Stimulated activated CD8-positive, alpha-beta memory T cell treated with anti-CD3 and anti-CD28 coated beads, Interleukin-15, amount 100 ng/mL, for 1 hour (primary cell): ENCODE measurements at places on chromosomes 2 and 18.

DNA sequence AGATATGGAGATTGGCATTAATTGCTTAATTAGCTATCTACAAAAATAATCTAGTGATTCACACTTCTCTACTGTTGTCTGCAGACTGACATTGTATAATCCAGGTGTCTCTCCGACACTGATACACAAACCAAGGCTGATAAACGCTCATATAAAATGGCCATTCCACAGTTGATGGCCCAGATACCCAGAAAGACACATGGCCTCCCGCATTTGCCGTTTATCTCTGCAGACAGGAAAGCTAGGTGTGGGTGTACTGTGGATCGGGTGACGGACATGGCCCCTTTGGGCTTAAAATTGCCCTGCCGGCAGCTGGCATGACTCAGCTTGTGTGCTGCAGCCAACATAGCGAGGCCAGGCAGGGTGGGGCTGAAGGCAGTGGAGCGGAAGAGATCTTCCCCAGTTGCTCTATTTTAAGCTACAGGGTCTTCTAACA, 18.5 kb downstream of the PMAIP1 start:
- DNase-seq = no peak

- DNase-seq = no peak
Measured at GRCh38 chr18:45837283-45838070, 12.0 kb downstream of the SIGLEC15 start.

DNA sequence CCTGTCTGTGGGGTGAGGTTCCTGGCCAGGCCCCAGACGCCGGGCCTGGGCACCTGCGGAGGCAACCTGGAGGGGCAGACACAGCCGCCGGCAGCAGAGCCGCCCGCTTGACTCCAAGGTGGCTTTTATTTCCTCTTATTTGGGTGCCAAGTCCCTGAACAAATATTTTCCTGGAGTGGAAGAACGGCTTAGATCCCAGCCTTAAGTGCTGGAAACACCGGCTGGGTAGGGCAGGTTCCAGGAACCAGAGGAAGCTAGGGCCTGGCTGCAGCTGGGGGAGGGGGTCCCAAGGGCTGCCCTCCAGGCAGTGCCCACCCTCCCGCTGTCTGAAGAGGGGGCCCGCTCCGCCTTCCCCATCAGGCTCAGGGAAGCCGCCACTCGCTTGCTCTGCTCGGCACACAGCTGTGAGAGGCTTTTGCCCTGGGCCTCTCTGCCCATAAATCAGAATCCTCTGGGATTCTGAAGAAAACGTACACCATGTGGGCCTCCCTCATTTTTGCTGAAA, 28.2 kb downstream of the SDC1 start:
- DNase-seq = no peak

DNA sequence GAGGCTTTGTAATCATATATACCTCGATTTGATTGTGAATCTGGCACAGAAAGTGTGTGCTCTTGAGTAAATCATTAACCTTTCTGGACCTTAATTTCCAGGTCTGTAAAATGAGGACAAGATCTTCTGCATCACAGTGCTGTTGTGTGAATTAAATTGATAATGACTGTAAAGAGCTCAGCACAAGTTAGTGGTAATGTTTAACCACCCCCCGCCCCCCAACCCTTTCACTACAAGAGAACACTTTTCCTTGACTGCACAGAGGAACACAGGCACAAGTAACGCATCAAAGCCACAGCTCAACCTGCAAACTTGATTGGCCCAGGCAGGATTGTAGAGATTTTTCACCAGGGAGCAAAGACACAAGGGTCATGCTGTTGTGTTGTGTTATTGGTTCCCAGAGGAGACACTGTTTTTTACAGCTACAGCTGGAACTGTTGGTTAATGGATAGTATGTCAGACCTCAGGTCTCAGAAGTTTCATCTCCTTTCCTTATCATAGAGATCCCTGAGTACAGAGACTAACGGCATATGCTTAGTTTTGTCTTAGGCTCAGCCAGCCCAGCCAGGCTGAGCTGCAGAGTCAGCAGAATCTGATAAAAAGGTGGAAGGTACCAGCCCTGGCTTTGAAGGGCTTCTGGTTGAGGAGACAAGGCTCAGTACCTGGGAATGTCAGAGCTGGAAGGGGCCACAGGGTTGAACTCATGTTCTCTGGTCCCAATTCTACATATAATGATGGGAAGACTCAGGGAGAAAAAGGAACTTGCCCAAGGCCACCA, 10.6 kb downstream of the SETBP1 start:
- DNase-seq = no peak

- DNase-seq = no peak
Measured at GRCh38 chr18:73479477-73479876, 611.7 kb upstream of the NETO1 start.

GRCh38 chr2:160373666-160374065, 119.9 kb downstream of the RBMS1 start:
- no peak for DNase-seq

DNA sequence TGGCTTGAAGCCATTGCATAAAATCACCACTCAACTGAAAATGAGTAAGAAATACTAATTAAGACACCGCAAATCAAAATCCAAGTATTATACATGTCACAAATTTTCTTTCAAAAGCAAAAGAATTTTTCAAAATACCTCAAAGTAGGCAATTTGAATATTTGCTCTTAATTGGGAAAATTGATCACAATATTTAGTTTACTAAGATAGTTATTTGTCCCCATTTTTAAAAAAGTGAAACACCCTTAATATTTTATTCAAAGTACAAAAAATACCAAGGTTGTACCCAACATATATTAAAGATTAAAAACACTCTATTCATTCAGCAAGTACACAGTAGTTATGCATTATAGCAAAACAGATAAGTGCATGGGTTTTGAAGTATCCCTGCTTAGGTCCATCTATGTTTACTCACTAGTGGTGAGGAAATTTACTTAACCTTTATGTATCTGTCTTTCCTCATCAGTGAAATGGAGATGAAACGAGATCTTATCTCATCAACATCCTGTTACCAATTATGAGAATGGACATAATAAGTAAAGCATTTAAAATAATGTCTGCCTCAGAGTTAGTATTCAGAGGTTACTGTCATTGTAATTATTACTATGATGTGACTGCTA, 35.1 kb downstream of the VPS54 start:
- no peak for DNase-seq

- no peak for DNase-seq
Measured at GRCh38 chr18:22167471-22168241, 1.7 kb upstream of the GATA6 start.

DNA sequence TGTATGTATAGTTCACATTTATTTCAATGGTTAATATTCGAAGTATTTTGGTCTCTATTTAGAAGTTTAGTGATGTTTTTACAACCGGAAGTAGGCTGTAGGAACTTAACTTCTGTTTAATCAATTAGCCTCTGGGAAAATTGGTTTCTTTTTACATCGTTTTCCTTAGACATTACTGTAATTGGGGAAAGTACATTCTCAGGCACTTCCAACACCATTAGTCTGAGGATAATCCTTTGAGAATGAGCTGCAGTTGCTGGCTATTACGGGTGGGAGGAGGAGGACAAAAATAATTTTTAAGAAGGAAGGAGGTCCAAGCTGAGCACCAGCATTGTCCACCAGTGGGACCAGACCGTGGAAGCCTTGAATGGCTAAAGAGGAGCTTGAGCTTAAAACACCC, 70.4 kb upstream of the ST3GAL5 start:
- no peak for DNase-seq

DNA sequence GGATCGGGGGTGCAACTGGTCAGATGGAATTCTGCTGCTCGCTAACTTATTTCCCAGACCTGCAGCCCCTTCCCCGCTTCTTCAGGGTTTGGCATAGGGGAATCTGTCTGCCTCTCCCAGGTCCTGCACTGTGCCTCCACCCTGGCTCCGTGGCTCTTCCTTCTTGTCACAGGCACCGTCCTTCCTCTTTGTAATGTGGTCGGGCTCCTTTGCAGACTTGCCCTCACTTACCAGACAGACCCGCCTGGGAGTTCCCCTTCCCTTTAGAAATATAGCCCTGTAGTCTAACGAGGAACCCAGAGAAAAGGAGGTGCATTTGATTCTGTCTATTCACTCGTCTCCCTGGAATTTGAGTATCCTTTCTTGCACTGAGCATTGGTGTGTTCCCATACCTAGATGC, 63.9 kb upstream of the PAX8 start:
- DNase-seq = no peak

DNA sequence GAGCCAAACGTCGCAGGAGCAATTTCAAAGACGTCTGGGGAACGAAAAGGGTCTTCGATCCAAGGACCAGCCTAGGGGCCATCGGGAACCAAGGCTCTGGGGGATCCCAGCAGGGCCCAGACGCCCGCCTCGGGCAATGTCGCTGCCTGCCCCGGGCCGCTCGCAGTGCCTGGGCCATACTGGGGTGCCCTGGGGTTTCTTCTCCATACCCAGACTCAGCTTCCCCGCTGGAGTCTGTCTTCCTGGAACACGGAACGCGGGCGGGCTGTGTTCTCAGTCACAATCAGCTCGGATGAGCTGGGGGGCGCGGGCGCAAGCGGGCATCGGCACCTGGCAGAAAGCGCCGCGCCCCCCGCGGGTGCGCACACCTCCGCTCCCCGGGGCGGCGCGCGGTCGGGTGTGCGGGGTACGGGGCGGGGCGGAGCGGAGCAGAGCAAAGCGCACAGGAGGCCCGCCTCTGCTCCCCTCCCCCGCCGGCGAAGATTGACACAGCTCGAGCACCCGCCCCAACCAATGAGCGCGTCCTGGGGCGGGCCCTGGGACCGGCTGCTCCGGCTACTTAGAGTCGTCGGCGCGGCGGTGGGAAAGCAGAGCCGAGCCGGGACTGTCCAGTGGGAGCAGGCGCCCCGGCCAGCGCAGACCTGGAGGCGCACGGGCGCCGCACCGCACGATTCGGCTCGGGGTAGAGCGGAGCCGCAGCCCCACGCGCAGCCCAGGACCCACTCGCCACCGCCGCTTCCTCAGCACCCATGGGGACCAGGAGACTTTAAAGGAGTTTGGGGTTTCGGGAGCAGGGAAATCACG, at the start of gene LRATD1:
Gene LRATD1 (plus strand): TSS at position 585 of the 804 bp plus-strand sequence. CDS start 1,263 bp downstream, outside the sequence.
- no peak for DNase-seq

GRCh38 chr2:126902152-126902835, 3.6 kb downstream of the TEX51 start:
- DNase-seq = no peak

DNA sequence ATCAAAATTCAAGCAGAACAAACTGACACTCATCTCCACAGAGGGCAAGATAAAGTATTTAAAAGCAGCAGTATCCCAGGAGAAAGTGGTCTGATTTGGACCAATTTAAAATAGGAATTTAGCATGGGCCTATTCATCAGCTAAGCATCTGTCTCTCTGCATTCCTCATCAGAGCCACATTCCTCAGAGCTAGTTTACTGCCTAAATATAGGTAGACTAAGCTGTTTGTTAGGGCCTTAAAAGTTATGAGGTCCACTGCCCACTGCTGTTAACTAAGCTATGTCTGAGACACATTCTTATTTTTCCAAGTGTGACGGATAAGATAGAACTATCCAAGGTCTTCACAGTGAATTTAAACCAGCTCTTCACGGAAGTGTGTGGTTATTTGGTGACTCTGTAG, 17.6 kb downstream of the NEB start:
- no peak for DNase-seq

DNA sequence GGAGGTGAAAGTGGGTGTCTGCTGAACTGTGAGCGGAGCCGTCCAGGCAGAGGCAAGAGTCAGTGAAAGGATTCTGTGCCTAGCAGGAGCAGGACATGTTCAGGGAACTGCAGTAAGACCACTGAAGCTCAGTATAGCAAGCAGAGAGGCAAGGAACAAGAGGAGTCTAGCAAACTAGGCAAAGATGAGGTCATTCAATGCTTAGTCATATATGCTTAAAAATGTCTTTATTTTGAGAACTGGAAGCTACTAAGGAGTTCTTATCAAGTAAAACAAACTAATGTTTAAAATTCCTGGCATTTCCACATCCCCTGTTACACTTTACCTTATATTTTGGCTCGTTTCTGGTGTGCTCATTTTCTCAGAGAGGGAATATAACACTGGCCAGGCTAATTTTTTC, 913.4 kb downstream of the CBLN2 start:
- DNase-seq = no peak

- no peak for DNase-seq
Measured at GRCh38 chr2:146701183-146701582, 1143.6 kb upstream of the ACVR2A start.

GRCh38 chr2:156657809-156658208, 221.6 kb downstream of the GPD2 start:
- DNase-seq = no peak

- DNase-seq = no peak
Measured at GRCh38 chr2:43425659-43426058, 170.2 kb downstream of the THADA start.

- DNase-seq = no peak
Measured at GRCh38 chr2:53130441-53130943, 637.1 kb upstream of the CHAC2 start.

GRCh38 chr2:6793913-6794312, 71.8 kb downstream of the CMPK2 start:
- no peak for DNase-seq

GRCh38 chr18:48191494-48191893, 217.7 kb downstream of the ZBTB7C start:
- DNase-seq = no peak

GRCh38 chr2:224572338-224572737, 12.8 kb downstream of the CUL3 start:
- DNase-seq = no peak

- DNase-seq = no peak
Measured at GRCh38 chr2:216742411-216742810, 47.1 kb upstream of the IGFBP5 start.

DNA sequence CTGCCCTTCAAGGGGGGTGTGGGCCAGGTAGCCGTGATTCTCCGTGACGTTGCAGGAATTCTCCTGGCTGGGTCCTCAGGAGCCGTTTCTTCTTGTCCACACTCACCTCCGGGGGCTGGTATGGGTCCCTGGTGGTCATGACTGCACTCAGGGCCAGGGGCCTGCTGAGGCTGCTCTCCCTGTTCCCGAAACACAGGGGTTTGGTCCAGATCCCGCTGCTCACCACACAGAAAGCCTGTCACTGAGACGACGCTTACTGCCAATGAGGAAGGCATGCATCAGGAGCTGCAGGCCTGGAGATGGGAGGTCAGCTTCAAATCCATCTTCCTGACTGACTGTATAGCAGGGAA, 160.7 kb downstream of the RTP5 start:
- no peak for DNase-seq
